ENCODE measurements at places on chromosomes 6 and 20. TPM values are rescaled to one million over a fixed set of nuclear protein-coding genes. Genes with fewer than 3 reads are reported as not detected.

DNA sequence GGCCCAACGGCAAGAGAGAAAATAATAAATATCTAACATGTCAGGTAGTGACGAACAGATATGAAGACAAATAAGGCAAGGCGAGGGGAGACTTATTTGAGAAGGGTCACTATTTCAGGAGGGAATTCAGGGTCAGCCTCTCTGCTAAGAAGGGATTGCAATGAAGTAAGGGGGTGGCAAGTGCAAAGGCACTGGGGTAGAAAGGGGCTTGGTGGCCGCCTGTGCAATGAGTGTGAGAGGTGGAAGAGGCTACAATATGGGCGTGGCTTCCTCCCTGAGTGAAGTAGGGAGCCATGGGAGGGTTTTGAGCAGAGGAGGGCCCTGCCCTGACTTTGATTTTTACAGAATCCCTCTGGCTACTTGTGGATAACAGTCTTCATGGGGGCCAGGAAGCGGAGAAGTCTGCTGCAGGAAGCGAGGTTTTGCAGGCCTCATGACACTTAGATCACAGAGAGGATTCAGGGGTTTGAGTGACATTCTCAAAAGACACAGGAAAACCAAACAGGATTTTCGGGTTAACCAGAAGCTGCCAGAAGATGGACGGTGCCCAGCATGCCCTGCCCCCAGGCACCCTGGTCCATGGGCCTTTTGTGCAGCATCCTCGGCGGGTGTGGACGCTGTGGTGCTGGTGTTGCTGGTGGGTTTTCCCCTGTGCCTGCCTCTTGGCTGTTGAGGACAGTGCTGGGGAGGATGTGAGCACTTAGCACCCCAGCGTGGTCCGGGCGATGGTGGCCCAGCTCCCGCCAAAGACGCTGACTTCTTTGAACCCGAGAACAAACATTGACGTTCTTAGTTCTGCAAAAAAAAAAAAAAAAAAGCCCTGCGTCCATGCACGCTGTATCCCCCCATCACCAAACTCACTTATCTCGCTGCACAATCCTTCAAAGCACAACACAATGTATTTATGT lies 124.2 kb upstream of the PTPN1 start:
- no peak for DNase-seq

DNA sequence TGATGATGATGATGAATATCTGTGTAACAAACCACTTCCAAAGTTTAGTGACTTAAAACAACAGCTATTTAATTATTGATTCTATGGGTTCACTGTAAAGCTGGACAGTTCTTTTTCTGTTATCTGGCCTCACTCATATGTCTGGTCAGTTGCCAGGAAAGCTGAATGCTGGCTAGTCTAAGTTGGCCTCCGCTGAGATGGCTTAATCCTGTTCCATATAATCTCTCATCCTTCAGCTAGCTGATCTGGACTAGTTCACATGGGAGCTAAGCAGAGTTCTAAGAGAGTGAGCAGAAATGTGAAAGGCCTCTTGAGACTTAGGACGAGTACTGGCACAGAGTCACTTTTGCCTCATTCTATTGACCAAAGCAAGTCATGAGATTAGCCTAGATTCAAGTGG lies 334.7 kb upstream of the FLRT3 start:
- DNase-seq, result no peak

DNA sequence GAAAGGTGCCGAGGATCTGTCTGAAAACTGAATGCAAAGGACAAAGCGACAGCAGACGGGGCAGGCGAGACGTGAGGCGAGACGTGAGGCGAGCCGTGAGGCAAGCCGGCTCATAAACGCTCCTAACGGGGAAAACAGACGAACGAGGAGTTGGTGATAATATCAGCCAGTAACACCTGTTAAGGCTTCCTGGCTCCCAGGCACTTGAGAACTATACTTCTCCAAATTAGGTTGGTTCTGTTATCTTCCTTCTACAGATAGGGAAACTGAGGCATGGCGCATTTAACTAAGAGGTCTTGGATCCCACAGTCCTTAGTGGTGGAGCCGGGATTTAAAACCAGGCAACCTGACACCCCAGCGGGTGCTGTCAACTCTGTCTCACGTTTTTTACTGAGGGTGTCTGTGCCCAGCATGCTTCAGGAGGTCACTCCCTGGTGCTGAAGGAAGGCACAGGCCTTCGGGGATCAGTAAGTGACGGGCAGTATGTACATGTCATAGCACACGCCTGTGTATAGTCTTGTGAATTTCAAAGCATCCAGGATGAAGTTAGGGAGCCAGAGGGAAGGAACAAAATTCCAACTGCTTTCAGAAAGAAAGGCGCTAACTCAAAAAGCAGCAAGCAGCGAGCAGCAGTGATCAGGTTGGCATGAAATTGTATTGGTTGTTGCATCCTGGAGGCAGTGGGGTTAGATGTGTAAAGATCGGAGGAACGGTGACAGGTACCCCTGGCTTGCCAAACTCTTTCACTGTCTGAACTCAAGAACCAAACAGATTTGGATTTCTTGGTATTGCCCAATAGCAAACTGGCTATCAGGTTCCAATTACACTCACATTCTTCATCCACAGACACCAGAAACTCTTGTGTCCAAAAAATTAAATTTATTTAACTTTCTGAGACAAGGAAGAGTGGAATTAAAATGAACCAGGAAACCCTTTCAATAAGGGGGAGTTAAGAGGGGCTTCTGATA lies 318.7 kb downstream of the THBS2 start:
- no peak for DNase-seq

- DNase-seq, result no peak
Measured at GRCh38 chr20:4898282-4899244, 102.7 kb downstream of the SLC23A2 start.

- DNase-seq, result no peak
Measured at GRCh38 chr6:122389704-122390372, 9.6 kb upstream of the HSF2 start.

The NANP gene
- 7.7 TPM for polyA plus RNA-seq

Measured in left kidney (tissue), 8 donors.